ENCODE measurements at places on chromosomes 2 and 18. TPM values are rescaled to one million over a fixed set of nuclear protein-coding genes. Genes with fewer than 3 reads are reported as not detected.

- no peaks in the 10 kb centered on the region for H3K27me3 ChIP-seq
- H3K27ac ChIP-seq: no peak overlapping the region
- H3K4me1 ChIP-seq: no peaks in the 10 kb centered on the region
- no peaks in the 10 kb centered on the region for H3K36me3 ChIP-seq
Observed at GRCh38 chr2:138433995-138434951, 67.3 kb upstream of the SPOPL start.

Gene IL37
- total RNA-seq: not detected

Gene SPR
- total RNA-seq: 22.6 TPM

DNA sequence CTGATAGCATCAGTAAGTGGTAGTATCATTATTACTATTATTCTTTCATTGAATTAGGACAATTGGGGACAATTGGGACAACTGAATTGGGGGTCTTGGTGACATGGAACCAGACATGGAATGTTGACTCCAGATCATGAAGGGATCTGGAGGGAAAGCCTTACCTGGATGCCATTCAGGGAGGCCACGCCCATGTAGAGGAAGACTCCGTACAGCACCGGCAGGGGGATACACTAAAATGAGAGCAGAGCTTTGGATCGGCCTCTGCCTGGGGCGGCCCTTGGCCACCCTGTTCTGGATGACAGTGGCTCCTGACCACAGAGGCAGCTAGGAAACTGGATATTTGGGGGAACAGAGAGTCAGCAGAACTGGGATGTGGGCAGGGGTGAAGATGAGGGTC is 29.2 kb downstream of the MTHFD2 start:
- no peaks in the 10 kb centered on the region for H3K36me3 ChIP-seq
- DNase-seq: no peak
- H3K27ac ChIP-seq: no peak overlapping the region
- H3K4me3 ChIP-seq: no peak overlapping the region
- no peaks in the 10 kb centered on the region for H3K27me3 ChIP-seq

GRCh38 chr2:219983836-219984235 is 356.4 kb downstream of the SLC4A3 start:
- no peaks in the 10 kb centered on the region for H3K4me1 ChIP-seq
- no peak overlapping the region for H3K27ac ChIP-seq
- H3K27me3 ChIP-seq: no peaks in the 10 kb centered on the region
- no peak for DNase-seq
- no peak overlapping the region for H3K4me3 ChIP-seq

GRCh38 chr2:2484301-2484700 is 153.2 kb upstream of the MYT1L start:
- no peak for DNase-seq
- H3K36me3 ChIP-seq: no peaks in the 10 kb centered on the region
- no peak overlapping the region for H3K27ac ChIP-seq
- peaks cover 18% of the 10 kb centered on the region for H3K27me3 ChIP-seq
- H3K4me3 ChIP-seq: no peak overlapping the region

GRCh38 chr18:13338318-13338717 is 119.8 kb downstream of the LDLRAD4 start:
- DNase-seq: no peak
- H3K4me1 ChIP-seq: no peaks in the 10 kb centered on the region
- H3K27me3 ChIP-seq: peaks cover 16% of the 10 kb centered on the region
- H3K36me3 ChIP-seq: no peaks in the 10 kb centered on the region

DNA sequence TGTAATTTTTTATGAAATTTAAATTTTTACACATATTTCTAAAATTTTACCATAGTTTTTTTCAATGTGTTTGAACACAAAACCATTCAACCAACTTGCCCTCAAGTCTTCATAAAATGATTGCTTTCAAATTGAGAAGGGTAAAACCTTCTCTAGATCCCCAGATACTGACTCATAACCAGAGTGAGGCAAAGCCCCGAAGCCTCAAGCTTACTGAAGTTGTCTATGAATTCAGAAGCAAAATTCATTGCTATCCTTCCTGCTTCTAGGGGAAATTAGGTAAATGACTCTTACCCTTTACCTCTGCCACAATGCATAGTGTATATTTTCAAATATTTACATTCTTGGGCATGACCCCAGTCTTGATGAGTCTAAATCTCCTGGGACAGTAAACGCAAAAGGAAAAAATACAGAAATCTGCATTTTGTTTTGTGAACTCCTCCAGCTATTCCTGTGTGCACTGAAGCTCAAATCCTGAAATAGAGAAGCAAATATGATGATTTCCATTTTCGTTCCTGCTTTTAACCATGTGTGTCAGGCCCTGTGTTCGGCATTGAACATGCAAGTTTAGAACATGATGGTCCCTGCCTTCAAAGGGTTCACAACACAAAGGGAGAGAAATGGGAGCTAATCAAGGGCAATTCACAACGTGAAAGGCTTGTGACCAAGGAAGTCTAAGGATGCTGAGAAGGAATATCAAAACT is 246.3 kb downstream of the SUCLG1 start:
- no peaks in the 10 kb centered on the region for H3K4me1 ChIP-seq
- H3K4me3 ChIP-seq: no peak overlapping the region
- no peak for DNase-seq
- no peaks in the 10 kb centered on the region for H3K27me3 ChIP-seq

All from A673 (cell line).